ENCODE measurements at places on chromosomes 6 and 20.
A peak's percentile ranks its signal among the peaks of the same experiment; 100 is the strongest.

GRCh38 chr6:3063733-3064700 is 4.3 kb upstream of the RIPK1 start:
- peak; percentile 74 for DNase-seq

DNA sequence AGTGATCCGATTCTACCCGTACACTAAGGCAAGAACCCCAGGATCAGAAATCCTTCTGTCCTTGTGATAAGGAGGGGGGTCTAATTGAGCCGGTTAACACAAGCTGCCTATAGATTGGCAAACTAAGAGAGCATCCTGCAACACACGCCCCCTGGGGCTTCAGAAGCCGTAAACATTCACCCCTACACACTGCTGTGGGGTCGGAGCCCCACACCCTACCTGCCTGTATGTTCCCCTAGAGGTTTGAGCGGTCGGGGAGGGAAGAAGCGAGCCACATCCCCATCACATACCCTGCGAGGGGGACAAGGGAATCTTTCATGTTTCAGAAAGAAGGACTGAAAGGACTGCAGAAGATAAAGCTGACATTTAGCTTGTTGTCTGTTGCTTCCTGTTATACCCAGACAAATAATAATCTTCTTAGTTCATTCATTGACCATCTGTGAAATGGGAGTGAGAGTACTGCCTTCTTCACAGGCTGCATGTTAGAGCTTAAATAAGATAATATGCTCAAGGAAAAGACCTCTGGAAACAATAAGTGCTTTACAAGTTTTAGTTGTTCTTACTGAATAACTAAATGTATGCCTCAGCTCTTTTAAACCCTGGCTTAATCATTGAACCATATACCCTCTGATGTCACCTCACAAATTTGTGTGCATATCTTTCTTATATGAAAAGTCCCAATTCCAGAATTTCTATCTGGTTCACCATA is 74.2 kb upstream of the RNF217 start:
- no peak for DNase-seq

GRCh38 chr20:47262365-47263013 is 94.0 kb downstream of the ZMYND8 start:
- DNase-seq: no peak

- no peak for DNase-seq
Observed at GRCh38 chr6:118932421-118932820, 2.5 kb downstream of the MCM9 start.

GRCh38 chr6:166009385-166010031 is 158.1 kb downstream of the TBXT start:
- DNase-seq: no peak

DNA sequence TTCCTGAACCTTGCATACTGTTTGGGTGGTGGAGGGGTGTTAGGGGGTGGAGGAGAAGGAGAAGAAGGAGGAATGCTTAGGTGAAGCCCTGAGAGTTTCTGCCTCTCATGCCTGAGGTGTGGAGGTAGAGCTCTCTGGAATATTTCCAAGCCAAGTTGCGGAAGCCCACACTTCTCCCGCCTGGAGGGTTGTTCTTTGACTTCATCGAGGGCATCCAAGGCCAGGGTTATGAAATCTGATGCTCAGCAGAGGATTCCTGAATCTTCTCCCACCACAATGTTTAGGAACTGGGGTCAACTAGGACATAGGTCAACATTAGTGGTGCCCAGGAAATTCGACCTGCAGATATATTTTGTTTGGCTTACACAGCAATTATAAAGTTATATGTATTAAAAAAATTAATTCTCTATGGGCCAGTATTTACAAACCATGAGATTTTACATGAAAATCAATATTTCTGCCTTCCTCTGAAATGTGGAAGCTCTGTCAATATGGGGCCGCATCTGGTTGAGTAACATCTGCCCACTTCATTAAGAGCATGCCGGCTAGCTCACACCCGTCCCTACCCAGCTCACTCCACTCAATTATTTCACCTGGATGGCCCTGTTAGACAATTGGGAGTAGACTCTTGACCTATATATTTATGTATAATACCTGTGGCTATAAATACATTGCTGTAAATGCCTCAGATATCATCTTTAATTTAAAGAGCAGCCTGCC is 257.1 kb upstream of the ZFP64 start:
- no peak for DNase-seq

DNA sequence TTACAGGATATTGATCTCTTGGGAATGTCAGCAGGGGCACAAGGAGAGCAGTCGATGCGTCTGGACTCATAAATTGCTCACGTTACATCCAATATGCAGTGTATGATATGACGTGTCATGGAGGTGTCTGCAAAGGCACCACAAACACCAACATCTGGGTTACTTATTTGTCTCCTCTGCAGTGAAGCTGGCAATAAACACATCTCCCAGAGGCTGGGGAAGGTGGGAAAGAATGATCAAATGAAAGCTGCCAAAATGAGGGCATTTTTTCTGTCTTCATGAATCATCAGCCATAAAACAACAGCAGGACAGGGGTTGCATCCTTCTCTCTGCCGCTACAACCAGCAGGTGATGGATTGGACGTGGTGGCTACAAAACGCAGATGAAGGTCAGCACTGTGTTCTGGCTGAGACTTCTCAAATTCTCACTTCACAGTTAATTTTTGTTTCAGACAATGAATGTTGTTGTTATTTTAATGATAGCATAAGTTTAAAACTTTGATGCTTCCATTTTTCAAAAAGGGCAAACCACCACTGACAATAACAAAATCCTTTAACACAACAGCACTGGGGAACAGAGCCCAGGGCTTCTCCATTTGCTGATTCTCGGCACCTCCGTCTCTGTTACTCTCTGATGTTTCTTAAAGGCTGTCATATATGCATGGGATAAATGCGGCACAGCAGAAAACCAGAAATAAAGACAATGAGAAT is 47.5 kb downstream of the ERMARD start:
- no peak for DNase-seq

DNA sequence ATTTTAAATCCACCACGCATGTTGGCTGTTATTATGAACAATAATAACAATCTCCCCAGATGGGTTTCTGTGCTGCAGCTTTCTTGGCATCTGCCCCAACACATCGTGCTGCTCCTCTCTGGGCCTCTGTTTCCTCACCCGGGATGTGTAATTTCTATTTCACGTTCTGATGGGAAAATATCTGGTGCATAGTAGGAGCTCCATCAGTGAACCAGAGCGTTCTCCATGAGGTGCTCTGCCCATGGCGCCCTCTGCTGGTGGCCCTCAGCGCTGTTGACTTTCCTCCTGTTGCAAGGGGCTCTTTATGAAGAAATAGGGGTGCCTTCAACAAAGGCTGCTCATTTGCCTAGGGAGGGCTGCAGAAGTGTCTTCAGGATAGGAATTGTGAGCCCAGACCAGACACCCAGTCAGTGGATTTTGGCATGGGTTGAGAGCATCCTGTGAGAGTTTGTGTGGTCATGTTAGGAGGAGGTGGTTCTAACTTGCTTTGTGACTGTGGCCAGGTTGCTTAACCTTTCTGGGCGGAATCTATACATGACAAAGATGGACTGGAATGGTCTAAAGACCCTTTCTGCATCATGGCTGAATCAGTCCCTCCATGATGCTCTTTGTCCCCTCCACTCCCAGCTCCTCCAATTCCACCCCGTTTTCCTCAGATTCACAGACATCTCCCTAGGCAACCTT is 8.1 kb downstream of the SCRT2 start:
- peak; percentile 30 for DNase-seq

GRCh38 chr6:143843677-143843999 is 500 bp downstream of the LTV1 start:
- DNase-seq: no peak

DNA sequence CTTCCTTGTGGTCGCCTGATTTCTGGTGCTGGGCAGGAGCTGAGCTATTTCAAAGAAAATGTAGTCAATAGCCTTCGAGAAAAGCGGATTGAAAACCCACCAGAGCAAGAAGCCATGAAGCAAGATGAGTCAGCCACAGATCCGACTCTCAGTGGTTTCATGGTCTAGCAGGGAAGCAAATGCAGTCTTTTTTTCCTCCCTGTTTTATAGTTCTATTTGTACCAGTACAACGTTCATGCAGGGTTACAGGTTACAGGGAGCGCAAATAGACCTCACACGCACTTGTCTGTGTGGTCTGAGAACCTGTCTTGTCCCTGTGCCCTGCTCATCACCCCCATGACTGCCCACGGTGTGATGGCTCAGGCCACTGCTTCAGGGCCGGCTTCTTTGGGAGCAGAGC is 309.8 kb upstream of the SUPT3H start:
- no peak for DNase-seq

DNA sequence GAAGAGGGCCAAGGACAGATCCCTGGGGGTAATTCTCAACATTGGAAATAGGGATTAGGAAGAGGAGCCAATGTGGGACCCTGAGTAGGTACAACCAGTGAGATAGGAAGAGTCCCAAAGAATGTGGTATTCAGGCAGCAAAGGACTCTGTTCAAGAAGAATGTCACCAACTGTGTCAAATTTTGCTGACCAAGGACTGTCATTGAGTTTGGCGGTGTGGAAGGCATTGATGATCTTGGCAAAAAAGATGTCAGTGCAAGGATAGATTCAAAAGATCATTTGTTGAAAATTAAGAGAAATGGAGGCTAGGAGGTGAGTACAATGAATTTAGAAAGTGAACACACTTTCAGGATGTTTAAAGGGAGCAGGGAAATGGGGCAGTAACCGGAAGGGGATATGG is 82.4 kb upstream of the SUPT3H start:
- DNase-seq: no peak

- DNase-seq: no peak
Observed at GRCh38 chr6:138194287-138194686, 24.0 kb downstream of the PBOV1 start.

DNA sequence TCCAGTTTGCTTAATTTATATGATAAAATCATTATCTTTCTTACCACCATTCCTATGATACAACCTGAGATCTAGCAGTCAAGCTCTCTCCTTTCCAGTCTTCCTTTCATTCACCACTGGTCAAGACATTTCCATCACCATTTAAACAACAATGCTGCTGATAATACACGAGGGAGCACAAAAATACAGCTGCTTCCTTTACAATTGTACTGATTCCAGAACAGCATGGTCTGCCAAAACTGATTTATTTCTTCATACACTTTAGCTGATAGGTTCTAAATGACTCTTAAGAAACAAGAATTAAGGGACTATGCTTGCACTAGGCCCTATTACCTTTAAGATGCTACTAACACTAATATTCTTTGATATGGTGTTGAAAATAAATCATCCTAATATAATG is 65.0 kb downstream of the EPM2A start:
- DNase-seq: no peak

- DNase-seq: no peak
Observed at GRCh38 chr20:46137816-46138215, 19.7 kb downstream of the CD40 start.

- DNase-seq: no peak
Observed at GRCh38 chr6:126477678-126478077, 137.8 kb downstream of the CENPW start.

GRCh38 chr6:24927277-24927955 is 8.3 kb downstream of the RIPOR2 start:
- DNase-seq: no peak

Data from C1 segment of cervical spinal cord (tissue), 14 donors.